Right renal cortex interstitium (tissue), 3 donors: ENCODE measurements at places on chromosomes 12 and 14. TPM values are rescaled to one million over a fixed set of nuclear protein-coding genes. Genes with fewer than 3 reads are reported as not detected.

DNA sequence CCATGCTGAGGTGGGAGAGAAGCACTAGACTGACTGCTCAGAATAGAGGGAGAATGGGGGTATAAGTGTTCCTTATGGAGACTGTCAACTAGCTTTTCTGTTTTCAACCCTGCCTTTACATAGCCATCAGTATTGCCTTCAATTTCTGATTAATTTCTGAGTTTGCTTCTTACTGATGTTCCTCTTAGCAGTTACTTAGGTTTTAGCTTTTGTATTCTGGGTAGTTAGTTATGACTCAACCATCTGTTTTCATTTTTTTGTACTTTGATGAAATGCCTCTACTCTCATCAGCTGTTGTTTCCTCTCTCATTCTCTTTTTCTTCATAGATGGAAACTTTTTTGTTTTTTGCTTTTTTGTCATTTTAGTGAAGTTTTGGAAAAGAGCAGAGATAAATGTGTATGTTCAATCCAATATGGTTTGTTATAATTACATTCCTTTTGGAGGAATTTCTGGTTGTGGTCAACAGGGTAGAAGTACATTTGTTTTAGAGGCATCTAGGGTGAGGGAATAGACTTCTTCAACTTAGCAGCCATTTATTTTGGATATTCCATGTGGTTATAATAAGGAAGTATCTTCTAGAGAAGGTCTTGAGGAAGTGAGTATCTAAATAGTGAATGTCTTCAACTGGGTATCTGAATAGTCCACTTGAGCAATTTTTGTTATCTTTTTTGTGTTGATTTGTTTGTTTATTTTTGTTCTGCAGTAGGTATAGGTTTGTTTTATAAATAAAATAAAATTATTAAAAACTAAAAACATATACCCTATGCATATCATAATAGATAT lies 29.6 kb downstream of the PMCH start:
- no peak for DNase-seq

The EMP1 gene
- 123 TPM for polyA plus RNA-seq

The OASL gene
- 0.11 TPM for polyA plus RNA-seq

DNA sequence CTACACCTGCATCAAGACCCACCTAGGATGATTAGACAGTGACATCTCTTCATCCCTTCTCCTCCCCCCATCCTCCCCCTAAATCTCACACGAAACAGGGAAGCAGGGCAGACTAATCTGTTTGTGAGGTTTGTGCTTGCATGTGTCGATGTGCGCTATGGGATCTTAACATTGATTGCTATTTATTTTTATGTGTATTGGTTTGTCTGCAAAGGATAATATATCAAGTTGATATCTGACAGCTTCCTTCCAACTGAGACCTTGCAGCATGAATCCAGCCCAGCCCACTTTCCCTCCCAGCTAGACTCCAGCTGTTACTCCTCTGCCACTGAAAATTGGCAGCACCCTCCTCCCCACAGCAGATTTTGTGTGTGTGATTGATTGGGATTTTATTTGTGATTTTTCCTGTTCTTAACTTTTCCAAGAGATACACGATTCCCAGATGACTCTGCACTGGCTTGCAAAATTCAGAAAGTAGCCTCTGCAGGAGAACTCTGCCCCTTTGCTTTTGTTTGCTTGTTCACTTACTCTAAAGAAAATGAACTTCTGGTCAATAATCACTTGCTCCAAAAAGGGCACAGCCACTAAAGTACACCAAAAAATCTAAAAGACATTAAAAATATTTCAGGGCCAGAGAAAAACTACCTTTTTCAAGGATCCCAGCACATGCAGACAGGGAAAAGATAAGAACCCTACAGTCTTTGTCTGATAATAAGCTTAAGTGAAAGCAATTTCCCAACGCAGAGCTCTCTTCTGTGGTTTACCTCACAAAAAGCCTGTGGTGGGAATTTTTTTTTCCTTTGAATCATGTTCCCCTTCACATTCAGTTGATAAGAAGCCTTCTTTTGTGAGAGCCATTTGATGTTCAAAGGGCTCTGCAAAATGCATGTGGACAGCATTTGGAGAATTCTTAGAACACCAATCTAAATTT lies 222.1 kb downstream of the RPS29 start:
- DNase-seq = no peak

DNA sequence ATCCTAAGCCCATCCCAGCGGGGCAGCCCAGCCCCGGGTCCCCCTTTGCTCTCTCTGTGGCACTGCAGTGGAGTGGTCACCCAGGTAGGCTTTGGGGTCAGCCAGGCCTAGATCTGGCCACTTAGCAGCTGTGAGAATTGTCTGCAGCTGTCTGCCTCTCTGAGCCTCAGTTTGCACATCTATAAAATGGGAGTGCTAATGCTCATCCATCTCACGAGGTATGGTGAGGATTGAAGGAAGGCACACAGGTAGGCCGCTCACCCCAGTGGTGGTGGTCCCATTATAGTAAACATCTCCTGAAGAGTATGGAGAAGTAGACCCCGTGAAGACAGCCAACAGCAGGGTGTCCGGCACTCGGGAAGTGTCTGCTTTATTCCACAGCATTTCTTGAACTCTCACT lies 9.2 kb downstream of the FOXN4 start:
- no peak for DNase-seq

The SERPINA9 gene
- polyA plus RNA-seq = not detected

The FOXG1 gene
- 0.06 TPM for polyA plus RNA-seq
